ENCODE measurements at places on chromosomes 16 and 17.

DNA sequence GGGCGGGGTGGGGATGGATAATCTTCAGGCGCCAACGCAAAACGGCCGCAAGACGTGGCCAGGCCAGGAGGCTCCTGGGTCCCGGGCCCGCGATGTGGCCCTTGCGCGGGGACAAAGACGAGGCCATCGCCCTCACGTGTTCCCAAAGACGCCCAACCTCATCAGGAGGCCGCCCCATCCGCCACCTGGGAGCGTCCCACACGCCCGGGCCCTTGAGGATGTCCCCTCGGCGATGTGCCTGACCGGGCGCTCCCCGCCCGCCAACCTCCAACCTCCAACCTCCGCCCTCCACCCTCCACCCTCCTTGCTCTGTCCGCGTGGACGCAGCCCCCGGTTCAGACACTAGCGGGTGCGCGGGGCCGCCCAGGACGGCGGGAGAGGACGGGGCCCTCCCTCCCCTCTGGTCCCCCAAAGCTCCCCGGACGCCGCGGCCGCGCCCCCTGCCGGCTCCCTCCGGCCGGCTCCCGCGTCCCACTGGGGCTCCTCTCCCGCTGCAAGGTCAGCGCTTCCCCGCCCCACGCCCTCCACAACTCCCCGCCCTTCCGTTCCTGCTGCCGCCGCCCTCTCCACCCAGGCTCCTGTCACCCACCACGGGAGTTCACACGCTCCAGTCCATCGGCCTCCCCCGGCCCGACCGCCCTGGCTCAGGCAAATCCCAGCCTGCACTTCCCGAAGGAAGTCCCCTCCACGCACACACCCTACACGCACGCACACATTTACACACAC is 250.8 kb upstream of the RPL38 start:
- peak; percentile 69 for DNase-seq

GRCh38 chr17:42268236-42268635 is 8.0 kb downstream of the STAT5B start:
- no peak for DNase-seq

DNA sequence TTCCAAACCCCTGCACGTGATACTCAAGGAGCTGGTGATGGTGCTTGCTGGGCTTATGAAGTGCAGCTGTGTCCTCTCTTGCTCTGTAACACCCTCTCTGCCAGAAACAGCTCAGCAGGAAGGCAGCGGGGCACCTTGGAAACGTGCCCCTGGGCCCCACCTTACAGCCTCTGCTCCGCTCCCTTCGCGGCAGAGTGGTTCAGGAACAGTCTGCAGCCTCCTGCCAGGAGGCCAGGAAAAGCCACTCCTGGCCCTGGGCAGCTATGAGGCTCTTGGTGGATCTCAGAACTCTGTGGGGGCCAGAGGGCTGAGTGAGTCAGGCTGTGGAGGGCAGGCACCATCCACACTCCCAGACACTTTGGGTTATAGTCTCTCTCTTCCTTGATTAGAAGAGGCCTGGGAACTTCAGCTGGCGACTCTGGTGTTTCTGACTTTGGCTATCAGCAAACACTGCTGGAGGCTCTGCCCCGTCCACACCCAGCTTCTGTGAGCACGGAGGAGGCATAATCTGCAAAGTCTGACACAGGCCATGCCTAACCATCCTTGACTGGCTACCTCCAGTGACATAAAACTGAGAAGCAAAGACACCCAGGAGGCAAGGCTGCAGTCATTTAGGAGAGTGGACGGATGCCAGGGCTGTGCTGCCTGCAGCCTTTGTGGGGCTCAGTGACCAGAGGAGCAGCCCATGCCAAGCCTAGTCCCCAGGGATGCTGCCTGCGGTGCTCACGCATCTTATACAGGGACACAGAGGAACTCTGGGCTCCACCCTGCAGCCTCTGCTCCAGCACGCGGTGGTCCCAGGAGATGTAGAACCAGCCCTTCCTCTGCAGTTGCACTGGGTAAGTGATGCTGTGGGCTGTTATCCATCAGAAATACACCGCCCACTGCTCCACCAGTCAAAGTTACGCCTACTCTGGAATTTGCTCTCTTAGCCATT is 65.3 kb downstream of the METRNL start:
- no peak for DNase-seq

DNA sequence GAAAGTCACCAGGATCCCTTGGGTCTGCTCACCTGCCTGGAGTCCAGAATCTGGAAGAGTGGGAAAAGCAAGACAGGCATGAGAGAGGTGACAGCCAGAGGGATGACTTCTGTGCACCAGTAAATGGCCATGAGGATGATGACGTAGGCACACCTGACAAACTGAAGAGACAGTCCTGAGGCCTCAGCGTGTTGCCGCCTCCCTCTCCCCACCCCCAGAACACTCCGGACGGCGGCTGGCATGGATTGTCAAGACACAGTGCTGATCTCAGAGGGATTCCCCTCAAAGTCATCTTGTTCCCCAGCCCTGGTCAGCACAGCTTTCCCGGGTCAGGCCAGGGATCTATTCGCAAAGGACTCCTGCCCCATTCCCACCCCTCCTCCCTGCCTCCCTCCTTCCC is 6.2 kb downstream of the SLC13A5 start:
- no peak for DNase-seq

DNA sequence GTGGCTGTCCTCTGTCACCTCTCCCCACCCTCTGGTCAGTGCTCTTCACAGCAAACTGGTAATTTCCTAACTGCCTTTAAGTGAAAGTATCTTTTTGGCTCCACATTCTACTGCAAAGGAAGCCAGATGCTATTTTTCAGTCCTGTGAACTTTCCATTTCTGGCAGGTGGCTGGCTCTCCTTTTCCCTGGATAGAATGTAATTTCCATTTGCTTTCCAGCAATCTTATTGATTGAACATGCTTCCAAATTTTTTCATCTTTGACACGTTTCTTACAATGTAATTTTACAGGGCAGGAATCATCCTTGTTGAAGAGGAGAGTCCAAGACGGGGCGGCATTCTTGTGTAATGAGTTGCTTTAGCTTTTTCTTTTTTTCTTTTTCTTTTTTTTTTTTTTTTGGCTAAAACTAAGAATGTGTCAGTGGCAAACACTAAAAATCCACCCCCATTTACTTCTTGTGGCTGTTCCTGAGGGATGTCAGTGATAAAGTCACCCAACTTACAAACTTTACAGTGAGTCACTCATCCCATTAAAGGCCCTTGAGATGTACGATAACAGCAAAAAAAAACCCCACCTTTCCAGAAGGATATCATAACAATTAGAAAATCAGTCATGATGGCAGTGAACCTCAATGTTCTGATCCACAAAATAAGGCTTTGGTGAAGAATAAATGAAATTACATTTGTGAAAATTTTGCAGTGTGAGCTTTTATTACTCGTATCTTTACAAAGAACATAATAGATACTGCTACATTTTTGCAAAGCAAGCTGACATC is 29.4 kb upstream of the PRKCA start:
- DNase-seq: no peak

DNA sequence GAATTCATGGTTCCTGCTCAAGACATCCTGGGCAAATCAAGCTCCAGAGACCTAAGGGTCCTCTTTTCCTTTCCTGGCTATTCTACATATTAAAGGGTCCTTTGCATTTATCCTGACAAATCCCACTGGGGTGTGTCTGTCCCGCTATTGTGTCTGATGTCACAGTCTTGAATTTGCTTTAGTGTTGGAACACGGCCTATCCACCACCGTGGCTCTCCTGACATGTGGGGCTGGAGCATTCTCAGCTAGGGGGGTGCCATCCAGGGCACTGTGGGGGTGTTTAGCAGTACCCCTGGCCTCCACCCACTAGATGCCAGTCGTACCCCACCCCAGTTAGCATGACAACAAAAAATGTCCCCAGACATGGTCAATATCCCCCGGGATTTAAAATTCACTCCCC is 92.9 kb downstream of the IRF8 start:
- no peak for DNase-seq

DNA sequence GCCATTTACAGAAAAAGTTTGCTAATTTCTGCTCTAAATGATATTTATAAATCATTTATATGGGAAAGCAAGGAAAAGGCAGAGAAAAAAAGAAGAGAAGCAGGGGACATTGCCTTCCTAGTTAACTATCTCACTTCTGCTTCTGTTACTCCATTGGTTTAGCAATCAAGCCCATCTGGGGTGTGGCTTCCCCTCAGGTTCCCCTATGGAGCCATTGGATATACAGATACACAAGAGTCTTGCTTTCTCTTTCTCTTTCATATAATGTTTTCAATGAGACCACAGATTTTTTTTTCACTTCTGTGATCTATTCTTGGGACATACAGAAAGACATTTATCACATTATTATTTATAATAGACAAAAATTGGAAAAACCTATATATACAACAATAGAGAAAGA is 105.6 kb upstream of the TOM1L1 start:
- DNase-seq: no peak

GRCh38 chr16:70463235-70463634 is 8.8 kb downstream of the FCSK start:
- DNase-seq: no peak

DNA sequence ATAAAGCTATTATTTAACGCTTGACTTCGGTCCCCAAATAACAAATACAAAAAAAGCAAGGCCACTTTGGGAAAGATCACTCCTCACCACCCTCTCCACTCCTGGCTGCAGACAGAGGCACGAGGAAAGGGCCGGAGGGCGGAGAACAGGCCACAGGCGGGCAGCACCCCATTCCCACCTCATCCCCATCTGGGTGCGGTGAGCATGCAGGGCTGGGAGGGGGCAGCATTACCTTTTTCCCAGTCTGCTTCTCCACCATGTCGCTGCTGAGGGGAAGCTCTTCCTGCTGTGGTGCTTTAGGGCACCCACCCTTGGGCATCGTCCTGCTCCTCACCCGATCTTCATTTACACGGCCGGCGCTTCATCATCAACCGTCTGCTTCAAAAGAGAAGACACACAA is 99.2 kb downstream of the ZNF778 start:
- DNase-seq: no peak

- no peak for DNase-seq
Measured at GRCh38 chr17:75878174-75878998, at the start of gene TRIM47. TSS of gene TRIM47 (minus strand) at chr17:75878581. CDS start at chr17:75878548, 33 bp downstream.

DNA sequence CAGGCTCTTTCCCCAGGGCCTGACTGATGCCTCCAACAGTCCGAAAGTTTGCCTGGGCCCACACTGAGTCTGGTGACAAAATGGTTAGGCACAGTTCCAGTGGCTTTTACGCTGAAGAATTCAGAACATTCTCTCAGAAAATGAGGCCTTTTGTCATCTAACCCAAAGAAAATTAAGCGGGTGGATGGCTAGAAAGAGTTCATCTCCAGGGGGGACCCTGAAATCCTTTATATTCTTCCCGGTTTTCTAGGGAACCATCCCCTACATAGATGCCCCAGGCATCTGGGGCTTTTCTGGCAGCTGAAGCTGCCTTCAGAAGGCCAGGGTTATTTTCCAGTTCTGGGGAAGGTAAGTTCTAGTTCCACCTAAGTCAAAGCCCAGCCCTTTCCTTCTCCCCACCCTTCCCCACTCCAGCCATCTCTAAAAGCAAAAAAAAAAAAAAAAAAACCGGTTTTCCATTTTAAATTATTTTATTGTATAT is 2.2 kb downstream of the RASD1 start:
- DNase-seq: no peak

- no peak for DNase-seq
Measured at GRCh38 chr16:12124742-12125141, 148.2 kb downstream of the SNX29 start.

- no peak for DNase-seq
Measured at GRCh38 chr17:66678827-66679226, 156.1 kb upstream of the CACNG5 start.
